ENCODE measurements at places on chromosomes 12 and 14.

GRCh38 chr12:57772429-57773322, at the start of gene EEF1AKMT3:
EEF1AKMT3 (plus strand) TSS chr12:57772614; CDS start chr12:57772725, 111 bp downstream.
- no peak for DNase-seq

DNA sequence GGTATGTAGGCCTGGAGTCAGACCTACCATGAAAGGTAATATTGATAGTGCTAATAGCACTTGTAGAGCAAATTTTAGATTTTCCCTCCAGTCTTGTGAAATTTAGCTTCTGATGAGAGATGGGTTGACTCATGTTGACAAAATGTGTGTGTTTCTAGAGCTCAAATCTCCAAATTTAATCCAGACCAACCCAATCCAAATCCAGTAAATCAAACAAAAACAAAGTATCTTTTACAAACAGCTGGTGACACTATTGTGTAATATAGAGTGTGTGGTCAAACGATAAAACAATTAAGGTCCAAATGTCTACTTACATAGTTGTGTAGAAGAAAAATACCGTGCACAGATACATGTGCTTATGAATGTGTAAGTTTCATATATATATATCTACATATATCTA, 63.4 kb upstream of the KITLG start:
- DNase-seq, result no peak

DNA sequence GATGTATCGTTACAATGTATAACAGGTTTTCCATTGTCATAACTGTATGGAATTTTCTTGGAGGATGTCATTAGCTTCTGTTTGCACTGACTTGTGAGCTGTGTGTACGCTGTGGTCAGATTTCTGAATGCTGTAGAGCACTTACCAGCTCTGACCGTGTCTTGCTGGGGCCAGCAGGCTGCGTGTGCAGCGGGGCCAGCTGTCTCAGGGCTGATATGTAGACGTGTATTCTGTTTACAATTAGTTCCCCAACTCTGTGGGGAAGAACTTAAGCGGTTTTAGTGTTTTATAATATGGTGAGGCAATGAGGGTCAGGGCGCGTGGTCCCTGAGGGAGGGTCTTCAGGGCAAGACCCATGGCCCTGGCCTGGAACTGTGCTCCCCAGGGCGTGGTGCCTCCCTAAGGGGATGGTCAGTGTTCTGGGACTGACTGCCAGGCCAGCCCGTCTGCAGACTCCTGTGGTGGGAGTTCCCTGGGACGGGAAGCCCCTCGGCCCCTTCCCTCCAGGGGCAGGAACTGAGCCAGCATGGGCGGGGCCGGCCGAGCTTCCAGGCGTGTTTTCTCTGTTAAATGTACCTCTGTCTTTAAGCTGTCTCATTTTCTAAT, 18.7 kb downstream of the XRCC3 start:
- no peak for DNase-seq

GRCh38 chr12:62738616-62739015, 196.3 kb downstream of the PPM1H start:
- no peak for DNase-seq

DNA sequence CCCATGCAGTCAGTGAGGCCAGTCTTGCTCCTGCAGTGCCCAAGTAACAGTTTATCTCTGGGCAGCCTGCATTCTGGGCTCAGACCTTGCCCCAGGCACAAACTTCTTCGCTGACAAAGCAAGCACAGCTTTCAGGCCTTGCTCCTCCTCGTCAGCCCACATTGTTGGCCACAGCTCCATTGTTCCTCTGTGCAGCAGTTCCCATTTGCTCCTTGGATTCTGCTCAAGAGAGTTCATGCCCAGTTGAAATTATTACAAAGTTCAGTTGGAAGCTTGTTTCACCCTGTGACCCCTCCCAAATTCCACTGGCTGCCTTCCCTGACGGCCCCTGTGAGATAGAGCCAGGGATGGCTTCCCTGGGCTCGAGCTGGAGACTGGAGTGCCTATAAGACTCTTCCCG, 163.4 kb upstream of the DDHD1 start:
- DNase-seq, result no peak

GRCh38 chr14:31949709-31950108, 127.4 kb upstream of the ARHGAP5 start:
- DNase-seq, result no peak

DNA sequence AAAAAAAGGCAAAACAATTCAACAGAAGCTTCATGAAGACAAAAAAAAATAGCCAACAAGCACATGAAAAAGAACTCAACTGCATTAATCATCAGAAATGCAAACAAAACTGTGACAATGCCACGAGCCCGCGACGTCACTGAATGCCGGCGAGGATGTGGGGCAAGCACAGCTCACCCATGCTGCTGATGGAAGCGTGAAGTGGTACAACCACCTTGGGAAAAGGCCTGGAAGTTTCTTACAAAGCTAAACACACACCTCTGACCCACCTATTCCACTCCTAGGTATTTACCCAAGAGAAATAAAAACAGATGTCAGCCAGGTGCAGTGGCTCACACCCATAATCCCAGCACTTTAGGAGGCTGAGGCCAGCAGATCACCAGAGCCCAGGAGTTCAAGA, 10.5 kb downstream of the BTBD6 start:
- no peak for DNase-seq

DNA sequence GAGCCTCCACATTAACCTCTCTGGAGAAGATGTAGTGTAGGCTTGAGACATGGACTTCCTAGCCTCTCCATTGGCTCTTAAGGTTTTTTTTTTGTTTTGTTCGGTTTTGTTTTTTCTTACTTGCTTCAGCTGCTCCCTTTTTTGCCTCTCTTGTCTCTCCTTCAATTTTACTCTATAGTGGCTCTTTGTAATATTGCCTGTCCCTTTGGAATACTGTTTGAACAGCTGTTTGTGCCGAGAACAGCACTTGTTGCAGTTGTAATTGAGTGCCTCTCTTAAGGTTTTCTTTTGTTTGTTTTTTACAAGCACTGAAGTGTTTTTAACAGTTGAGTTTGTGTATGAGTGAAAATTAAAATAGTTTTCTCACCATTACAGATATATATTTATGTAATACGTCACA, 567.7 kb downstream of the LRFN5 start:
- no peak for DNase-seq
